ENCODE measurements at places on chromosomes 1 and 21.

GRCh38 chr1:161119092-161119903 lies 1.4 kb downstream of the NIT1 start:
- DNase-seq = peak; percentile 53

GRCh38 chr1:81605023-81605422 lies 195.7 kb upstream of the ADGRL2 start:
- no peak for DNase-seq

GRCh38 chr1:54331091-54331772 lies 75.0 kb downstream of the SSBP3 start:
- DNase-seq = no peak

- no peak for DNase-seq
Measured at GRCh38 chr1:205458777-205459566, 3.1 kb upstream of the BLACAT1 start.

DNA sequence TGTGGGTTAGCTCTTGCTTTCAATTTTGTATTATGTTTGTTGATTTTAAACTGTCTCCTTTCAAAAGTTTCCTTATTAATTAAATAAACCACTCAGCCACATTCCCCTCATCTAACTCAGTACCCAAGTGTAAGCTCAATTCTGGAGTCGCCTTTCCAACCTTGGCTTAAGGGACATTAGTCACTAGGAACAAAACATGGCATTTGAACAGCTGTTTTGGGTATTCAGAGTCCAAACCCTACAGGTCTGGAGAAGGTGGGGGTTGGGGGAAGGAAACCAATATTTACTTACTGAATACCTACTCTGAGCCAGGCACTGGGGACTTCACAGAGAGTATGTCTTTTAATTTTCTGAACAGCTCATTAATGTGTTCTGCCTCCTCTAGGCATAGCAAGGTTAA lies 117.2 kb upstream of the JUN start:
- no peak for DNase-seq

- DNase-seq = no peak
Measured at GRCh38 chr1:87170931-87171598, 157.6 kb upstream of the LMO4 start.

- DNase-seq = no peak
Measured at GRCh38 chr21:31397939-31398338, 53.9 kb upstream of the TIAM1 start.

- peak; percentile 68 for DNase-seq
Measured at GRCh38 chr1:1305300-1306069, 2.2 kb downstream of the ACAP3 start.

- no peak for DNase-seq
Measured at GRCh38 chr1:65991694-65992093, 199.0 kb downstream of the PDE4B start.

DNA sequence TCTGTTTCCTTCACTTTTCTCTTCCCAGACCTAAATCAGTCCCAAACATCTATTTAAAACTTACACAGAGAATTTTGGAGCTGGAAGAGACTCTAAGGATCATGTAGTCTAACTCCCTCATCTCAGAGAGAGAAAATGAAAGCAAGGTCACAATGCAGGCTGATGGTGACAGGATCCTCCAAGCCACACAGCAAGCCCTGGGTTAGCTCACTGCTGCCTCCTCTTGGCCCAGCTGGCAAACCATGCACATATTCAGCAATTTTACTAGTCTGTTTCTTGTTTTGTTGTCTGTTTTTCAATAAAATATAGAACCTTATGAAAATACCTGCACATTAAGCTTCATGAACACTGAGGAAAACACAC lies 27.7 kb upstream of the LY9 start:
- DNase-seq = no peak

DNA sequence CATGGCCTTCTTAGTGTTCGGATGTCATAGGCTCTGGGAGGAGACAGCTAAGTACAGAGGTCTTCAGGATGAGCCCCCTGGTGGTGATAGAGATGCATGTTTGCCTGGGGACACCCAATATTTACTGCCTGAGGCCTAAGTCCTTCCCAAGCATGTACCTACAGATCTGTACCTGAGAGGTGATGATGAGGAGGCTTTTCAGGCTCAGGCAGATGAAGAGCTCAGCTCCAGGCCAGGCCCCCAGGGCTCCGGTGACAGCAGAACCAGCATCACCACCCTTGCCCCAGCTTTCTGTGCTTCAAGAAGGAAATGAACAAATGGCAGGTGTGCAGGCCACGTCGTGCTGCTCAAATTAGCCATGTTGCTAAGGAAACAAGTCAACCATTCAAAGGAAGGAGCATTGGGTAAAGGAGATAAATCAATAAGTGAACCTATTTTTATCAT lies 21.1 kb downstream of the CACNA1E start:
- peak; percentile 46 for DNase-seq

DNA sequence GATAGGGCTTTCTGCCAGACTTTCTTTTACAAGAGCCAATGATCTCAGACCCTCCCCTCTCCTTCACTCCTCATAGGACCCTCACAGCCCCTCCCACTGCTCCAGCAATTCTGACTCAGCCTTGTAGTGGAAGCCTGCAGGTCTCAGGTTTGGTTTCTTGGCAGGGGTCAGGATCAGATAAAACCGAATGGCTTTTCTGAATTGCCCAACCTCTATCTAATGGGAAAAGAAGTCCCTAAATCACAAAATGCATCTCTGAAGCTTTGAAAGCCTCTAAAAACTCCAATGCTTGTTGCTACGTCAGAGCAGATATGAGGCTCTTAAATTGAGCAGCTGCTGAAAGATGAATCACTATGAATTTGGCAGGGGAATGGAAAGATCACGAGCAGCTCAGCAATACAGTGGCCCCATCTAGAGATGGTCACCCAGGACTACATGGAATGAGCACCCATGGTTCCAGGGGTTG lies 74.5 kb downstream of the NID1 start:
- no peak for DNase-seq

DNA sequence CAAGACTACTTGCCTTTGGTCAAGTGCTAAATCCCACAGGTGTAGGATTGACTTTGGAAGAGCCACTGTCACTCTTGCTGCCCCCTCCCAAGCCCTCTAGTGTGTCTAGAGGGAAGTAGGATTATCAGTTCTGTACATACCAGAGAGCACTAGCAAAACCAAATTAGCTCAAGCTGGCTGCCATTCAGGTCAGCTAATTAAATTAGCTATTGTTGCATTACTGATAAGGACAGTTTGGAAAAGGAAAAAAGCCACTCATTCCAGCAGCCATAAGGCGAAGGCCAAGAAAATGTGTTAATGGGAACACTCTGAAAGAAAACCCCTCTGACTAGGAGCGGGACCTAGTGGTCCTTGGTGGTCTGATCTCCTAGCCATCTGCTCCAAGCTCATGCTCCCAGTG lies 321.7 kb downstream of the PBX1 start:
- no peak for DNase-seq

- DNase-seq = no peak
Measured at GRCh38 chr1:176384841-176385240, 78.1 kb upstream of the PAPPA2 start.

DNA sequence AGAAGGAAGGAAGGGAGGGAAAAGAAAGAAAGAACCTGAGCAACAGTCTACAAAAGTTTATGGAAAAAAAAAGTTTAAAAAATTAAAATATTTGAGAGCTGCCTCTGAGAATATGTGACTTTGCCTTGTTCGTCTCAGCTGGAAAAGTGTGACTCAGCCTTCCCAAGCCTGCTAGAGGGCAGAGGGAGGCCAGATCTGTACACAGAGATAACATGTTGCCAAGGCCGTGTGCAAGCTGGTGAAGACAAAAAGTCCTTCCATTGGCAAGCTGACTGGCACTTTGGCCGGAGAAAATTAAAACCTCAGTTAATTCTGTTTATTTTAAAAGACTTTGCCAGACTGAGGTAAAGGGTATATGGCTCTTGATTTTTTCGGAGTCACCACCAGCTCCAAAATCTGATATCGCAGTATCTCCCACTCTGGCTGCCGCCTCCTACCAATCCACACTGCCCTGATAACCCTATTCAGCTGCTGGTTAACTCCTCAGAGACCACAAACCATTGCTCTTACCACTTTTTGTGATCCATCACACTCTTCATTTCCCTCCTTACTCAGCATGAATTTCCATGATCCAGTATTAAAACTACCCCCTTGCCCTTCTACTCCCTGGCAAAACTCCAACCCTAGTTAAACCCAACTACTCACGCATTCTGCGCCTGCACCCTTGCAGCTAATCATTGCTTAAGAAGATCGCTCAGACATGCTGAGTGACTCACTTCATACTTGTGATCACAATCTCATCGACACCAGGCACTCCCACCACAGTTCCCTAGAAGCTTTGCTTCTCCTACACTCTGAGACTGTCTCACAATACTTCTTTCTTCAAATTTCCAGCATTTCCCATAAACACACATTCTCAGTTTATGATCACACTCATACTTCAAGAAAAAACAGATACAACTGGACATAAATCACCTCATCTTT lies 5.7 kb upstream of the PPP1R15B start:
- DNase-seq = no peak

DNA sequence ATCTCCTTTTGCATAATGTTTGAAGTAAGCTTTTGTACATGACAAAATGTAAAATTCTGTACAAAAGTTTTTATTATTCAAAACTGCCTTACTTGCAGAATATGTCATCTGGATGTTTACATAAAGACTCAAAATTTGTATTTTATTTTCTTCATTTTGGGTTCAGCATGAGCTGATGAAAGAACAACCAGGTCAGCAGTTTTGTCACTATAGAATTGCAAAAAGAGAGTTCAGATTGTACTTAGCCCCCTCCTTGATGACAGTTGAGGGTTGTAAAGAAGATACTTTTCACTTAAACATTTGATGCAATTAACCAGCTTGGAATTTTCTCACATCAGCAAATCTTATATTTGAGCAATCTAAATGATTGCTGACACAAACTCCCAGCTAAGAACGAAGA lies 669.3 kb downstream of the PLA2G4A start:
- DNase-seq = no peak

- no peak for DNase-seq
Measured at GRCh38 chr1:101005183-101005582, 20.4 kb downstream of the DPH5 start.

DNA sequence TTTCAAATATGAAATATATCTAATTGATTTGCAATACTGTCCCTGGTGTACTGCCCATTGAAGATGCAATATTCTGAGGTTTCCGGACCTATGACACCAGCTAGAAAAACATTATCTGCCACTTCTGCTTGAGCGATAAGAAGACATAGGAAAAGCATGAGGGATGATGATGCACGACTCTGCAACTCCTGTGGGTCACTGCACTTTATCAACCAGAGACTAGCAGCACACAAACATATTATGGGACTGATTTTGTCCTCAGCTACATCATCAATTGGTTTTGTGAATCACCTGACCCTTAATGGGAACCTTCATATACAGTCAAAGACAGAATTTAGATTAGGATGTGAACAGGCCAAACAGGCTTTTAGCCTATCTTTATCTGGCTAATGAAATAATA lies 13.8 kb upstream of the KCNA3 start:
- DNase-seq = no peak

DNA sequence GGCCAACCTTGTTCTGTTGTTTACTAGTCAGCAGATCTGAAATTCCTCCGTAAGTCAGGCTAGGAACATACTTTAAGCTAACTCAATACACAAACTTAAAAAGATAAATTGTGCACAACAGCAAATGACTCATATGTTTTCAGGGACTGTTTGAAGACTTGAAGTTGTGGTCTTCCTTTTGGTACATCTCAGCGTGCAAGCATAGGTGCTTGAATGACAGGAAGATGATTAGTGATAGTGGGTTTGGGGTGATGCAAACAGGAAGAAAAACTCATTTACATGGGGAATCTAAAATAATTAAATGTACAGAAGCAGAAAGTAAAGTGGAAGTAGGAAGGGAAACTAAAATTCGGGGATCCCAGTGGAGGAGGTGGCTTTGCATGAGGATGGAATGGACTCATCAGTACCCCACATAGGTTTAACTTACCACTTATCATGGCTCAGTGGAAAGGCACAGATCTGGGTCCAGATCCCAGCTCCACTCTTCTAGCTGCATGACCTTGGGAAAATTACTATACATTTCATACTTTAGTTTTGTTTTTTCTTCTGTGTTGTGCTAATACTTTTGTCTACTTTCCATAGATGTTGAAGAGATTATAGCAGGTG lies 122.3 kb downstream of the XCL2 start:
- no peak for DNase-seq

DNA sequence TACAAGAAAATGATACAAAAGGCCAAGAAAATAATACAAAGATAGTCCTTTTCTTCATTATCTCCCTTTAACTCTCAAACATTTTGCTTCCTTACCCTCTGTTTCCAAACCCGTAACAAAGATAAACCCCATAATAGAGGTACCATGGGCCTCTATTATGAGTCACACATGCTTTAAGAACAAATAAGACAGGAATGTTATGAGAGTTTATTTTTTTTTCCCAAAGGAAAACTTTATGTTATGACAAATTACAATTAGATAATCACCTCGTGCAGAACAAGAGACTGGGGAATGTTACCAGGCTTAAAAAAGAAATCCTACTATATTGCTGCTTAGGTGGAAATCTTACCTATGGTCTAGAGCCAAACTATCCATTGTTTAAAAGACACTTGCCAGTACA lies 272.0 kb downstream of the BRINP3 start:
- no peak for DNase-seq

DNA sequence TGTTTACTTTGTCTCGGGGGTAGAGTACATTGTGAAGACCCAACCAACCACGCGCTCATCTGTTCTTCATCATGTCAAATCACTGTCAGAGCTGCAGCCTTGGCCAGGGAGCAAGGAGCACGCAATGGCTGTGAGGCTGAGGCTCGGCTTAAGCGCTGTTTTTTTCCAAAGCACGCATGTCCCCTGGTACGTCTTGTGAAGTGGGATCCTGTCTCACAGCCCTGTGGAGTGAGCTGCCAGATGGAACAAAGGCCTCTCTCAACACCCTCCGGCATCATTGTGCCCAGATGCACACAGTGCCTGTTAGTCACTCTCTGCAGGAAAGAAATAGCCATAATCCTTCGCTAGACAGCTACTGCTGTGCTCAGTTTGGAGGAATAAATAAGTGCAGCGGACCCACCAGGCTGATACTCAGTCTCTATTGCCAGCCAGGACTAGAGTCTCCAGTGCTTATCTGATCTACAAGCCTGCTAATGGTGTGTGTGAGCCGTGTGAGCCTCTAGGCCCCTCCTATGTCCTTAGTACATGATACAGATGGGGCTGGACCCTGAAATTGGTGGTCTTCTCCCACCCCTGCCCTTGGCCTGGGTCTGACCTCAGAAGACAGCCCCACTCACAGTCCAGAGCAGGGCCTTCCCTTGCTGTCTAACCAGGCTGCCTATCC lies 91.3 kb upstream of the COA6 start:
- DNase-seq = no peak

- peak; percentile 70 for DNase-seq
Measured at GRCh38 chr1:2091611-2092604, 41.7 kb downstream of the PRKCZ start.

DNA sequence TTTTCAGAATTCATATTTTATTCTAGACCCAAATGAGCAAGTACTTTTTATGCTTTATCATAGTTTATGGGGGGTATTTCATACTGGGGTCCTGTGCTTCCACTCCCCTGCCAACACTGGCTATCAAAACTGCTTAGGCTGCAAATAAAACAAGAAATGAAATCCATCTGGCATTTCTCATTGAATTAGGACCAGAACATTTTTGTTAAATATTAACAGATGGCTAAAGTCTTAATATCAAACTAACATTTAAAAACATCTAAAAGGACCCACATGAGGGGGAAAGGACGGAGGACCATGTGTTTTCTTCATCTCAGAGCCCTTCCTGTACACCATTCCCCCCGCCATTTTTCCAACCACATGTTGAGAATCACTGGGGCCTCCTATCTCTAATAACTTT lies 167.5 kb upstream of the C1orf105 start:
- DNase-seq = no peak
